ENCODE measurements at places on chromosomes 4 and X. TPM values are rescaled to one million over a fixed set of nuclear protein-coding genes. Genes with fewer than 3 reads are reported as not detected.
A peak's percentile ranks its signal among the peaks of the same experiment; 100 is the strongest.

DNA sequence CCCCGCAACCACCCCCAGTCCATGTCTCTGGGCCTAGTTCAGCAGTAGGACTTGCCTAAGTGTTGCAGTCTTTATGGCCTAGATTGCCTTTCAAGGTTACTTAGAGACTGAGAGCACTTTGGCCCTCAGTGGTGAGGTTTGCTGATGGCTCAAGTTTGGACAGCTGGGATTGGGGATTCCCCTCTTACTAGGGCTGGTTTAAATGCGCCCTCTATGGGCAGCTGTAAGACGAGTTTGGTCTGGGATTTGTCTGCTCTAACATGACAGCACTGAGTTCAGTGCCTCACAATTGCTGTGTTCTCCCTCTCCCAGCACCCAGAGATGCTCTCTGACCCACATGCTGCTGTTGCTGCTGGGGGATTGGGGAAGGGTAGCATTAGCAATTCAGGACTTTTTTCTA, 23.1 kb downstream of the DACH2 start:
- DNase-seq = no peak

- DNase-seq = no peak
Observed at GRCh38 chrX:11412715-11413623, 119.8 kb downstream of the AMELX start.

DNA sequence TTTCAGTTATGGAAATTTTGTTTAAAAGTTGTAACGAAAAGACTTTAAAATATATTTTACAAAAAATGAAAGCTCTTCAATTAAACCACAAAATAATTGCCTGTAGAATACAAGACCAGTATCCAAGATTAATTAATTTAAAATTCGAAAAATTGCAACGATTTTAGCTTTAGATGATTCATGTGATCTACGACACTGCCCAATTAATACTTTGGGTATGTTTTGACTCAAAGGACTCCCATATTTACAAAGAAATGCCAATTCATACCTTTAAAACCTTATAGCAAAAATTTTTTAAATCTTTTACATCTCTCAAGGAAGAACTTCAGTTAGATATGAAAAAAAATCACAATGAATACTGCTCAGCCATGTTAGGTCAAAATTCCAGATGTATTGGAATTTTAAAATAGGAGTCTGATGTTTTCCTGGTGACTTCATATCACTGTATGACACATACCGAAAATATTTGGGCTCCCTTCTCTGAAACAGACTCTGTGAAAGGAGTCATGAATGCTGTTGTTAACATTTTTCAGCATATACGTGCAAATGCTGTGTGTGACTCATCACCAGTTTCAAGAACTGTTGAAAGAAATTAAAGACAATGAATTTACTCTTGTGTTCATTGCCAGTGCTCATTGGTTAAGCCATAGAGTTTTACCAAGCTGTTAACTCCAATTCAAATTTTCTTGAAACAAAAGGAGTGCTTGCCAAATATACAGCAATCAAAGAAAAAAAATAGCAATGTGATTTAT, 13.8 kb upstream of the SMS start:
- DNase-seq = peak; percentile 32

- no peak for DNase-seq
Observed at GRCh38 chr4:107896646-107897045, 34.7 kb upstream of the CYP2U1 start.

GRCh38 chr4:53778155-53778554, 186.9 kb upstream of the LNX1 start:
- no peak for DNase-seq

GRCh38 chrX:115029869-115030570, 12.6 kb upstream of the IL13RA2 start:
- DNase-seq = no peak

GRCh38 chr4:77734928-77735327, 84.2 kb downstream of the CNOT6L start:
- peak; percentile 22 for DNase-seq

- no peak for DNase-seq
Observed at GRCh38 chrX:21781976-21782375, 24.1 kb upstream of the SMPX start.

DNA sequence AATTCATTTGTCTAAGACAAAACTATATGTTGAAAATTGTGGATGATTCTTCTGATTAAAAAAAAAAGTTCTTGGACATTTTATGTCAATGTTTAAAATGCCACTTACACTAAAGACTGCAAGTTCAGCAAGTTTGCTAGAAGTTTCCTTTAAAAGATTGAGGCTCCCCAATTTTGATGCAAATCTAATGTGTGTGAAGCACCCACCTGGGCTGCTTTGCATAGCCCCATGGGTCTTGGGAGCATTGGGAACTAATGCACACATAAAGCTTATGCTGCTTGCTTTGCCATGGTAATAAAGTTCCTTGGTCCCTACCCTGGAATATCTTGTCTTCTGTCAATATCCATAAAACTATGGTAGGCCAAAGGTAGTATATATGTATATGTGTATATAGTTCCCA, 725.9 kb upstream of the GRID2 start:
- DNase-seq = peak; percentile 5

DNA sequence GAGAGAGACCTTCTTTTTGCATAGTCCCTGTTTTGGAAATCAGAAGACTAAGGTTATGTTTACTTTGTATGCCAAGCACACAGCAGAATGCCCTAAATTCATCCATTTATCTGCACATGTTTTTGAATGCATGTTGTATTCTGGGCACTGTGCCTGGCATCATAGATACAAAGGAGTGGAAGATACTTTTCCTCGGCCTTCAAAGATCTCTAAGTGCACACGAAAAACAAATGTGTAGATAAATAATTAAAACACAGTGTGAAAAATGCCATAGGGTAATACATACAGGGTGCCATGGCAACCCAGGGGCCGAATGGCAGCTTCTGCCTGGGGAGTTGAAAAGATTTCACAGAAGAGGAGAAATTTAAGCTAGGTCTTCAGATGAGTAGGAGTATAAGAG, 390.6 kb upstream of the ATOH1 start:
- DNase-seq = no peak

DNA sequence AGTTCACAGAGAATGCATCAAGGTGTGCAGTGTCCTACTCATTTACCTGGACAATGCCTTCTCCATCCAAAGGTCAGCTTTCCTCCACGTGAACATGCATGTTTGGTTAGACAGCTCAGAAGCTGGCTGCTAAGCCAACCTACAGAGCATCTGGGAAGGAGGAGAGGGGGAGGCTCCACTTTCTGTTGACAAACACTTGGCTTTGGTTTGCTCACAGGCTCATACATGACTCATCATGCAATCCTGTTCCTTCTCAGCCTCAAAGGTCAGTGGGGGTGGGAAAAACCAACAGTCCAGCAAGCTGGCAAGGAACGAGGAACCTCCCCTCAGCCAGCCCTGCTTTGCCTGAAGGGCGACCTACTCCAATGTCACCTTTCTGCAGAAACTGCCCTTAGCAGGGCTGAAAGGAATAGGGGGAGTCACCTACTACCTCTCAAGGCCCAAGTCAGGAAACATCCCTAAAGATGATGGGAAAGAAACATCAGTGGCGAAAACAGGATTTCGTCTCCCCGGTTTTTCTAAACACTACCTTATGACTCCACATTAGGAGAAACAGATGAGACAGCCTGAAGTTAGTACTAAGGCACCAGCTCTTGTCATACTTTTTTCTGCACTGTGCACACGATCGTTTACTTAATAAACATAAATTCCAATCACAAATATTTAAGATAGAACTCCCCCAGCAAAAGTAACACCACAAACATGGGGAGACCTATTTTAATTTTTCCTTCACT, 37.9 kb downstream of the RELL1 start:
- no peak for DNase-seq

DNA sequence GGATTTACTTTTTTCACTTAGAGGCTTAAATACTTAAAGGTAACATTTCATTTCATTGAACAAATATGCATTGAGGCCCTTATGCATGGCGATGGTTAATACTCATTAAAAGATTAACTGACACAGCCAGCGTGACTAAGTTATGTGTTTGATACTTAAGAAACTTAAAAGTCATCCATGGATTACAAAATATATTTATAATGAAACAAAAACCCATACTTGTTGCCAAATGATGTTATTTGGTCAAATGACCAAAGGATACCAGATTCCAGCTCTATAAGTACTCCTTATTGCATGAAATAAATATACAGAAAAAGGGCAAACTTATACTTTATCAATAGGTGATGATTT, 26.7 kb downstream of the ZNF330 start:
- no peak for DNase-seq

DNA sequence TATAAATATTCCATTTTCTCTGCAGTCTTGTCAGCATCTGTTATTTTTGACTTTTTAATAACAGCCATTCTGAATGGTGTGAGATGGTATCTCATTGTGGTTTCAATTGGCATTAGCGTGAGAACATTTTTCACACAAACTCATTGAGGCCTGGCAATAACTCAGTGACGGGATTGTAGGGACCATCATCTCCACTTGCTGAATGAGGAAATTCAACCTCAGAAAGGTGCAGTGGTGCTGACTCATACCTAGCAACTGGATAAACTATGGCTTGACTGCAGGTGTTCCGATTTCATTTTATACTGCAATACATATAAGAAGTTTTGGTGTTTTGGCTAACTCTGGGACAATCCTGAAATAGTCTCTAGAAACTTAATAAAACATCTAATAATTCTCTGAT, 88.3 kb upstream of the DDIT4L start:
- no peak for DNase-seq

- no peak for DNase-seq
Observed at GRCh38 chrX:11567528-11568220, 98.0 kb downstream of the ARHGAP6 start.

The ENAM gene
- total RNA-seq = not detected

The DCAF12L2 gene
- 1.6 TPM for total RNA-seq

The CXXC4 gene
- total RNA-seq = 0.67 TPM

The MAGEE1 gene
- total RNA-seq = 2.2 TPM

The PGK1 gene
- 534 TPM for total RNA-seq
